ENCODE measurements at places on chromosomes 3 and 15.

DNA sequence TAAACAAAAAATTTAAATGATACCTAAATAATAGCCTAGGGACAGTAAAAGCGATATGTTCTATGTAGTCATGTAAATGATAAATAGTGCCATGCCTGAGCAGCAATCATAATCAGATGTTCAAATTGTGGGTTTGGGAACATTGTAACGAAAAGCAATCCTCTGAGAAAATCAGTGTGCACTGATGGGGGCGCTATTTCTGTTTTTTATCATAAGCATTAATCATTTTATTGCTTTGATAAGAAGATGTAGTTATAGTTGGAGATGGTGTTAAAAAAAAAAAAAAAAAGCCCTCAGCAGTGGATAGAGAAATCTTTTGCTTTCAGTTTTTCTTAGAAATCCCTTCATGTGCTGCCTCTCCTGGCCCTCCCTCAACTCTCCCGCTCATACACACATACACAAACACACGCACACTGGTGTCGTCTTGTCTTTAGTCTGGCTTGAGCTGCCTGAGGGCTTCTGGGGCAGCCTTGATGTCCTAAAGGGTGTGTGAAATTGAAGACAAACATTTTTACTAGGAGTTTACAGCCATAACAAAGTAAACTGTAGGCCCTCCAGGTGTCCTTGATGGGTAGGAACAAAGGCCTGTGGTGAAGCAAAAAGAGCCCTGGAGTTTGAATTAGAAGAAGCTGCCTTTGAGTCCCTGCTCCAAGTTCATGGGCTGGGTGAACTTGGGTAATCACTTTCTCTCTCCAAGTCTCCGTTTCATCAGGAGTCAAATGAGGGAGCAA is 428.1 kb downstream of the SOX2 start:
- no peak for DNase-seq

GRCh38 chr3:84836961-84837360 is 121.8 kb upstream of the CADM2 start:
- no peak for DNase-seq

- no peak for DNase-seq
Observed at GRCh38 chr15:92429378-92430068, 35.8 kb downstream of the ST8SIA2 start.

DNA sequence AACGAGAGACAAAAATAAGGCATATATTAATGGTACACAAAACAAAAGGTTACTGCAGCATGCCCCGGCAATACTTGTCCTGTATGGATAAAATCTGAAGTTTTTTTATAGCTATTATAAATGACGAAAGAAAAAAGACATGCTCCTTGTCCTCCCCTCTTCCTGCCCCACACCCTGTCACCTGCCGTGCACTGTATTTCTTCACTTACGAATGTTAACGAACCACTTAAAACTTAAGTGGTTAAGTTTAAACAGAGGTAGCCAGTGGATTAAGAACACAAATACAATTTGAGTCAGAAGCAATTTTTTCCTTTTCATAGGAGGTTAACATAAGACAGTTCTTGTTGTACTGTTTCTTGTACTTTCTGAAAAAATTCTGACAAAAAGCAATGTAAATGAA is 799.1 kb upstream of the NECTIN3 start:
- DNase-seq = no peak

GRCh38 chr3:134374105-134374790 is at the start of gene AMOTL2:
AMOTL2 (minus strand) TSS chr3:134374447; CDS start chr3:134371433, 3,014 bp downstream.
- DNase-seq = peak; percentile 24

Measured in CD4-positive, alpha-beta memory T cell (primary cell).